ENCODE measurements at places on chromosomes 7 and 10.

- DNase-seq, result no peak
Observed at GRCh38 chr7:78562191-78562590, 763.6 kb downstream of the PHTF2 start.

- no peak for DNase-seq
Observed at GRCh38 chr10:102524746-102525145, 21.0 kb downstream of the SUFU start.

DNA sequence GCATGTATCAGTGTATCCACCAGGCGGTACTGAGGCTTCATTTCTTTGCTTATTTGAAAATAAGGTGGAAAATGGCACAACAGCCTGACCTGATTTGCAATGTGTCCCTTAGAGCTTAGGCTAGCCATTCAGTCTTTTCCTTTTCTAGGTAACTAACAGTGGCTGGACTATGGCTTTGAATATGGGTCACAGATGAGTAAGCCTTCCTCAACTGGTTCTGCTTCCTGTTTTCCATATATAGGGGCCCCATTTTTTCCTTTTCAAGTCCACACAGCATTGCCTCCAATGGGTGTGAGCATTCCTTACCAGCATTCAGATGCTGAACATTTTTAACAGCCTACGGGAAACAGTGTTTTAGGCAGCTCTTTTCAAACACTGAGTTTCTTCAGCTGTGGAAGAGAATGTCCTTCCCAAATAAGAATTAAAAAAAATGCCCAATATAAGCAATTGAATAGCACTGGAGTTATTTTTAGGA, 3.9 kb upstream of the ITGB1 start:
- peak; percentile 96 for DNase-seq

GRCh38 chr7:114939484-114940097, 17.7 kb downstream of the MDFIC start:
- peak; percentile 46 for DNase-seq

DNA sequence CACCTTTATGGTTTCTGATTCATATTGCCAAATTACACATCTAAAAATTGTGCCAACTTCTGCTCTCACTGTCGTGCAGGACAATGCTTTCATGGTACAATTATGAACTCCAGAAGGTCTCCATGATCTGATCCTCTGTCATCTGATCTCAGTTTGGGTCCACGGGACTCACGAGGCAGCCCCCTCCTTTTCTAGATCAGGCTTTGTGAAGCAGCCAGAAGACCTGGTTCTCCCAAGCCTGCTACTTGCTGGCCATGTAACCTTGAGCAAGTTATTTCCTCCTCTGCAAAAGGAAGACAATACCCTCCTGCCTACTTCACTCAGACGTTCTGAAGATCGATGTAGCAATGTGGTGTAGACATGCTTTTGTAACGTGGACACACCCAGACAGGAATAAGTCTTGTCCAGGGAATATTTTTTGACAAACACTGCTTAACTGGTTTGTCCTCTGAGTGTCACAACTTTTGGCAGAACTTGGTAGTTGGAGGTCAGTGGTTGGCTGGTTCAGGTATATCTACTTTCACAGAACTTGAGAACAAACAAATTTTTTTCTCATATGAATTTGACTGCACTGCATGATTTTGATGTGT, 19.6 kb downstream of the CALML3 start:
- no peak for DNase-seq

DNA sequence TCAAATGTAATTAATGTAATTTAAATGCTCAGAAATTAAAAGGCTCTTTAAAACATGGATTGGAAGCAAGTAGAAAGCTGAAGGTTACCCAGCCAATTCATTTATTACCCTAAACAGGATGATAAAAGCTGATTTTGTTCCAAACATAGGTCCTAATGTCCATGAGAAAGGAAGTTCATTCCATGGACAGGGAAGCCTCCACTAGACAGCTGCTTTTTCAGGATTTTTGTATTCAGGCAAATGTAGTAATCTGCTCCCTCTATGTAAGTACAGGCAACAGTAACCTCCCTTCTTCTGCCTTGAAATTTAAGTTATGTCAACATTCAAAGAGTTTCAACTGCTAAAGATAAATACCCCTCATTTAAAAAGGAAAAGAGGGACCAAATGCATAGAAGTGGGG, 123.0 kb upstream of the WNT16 start:
- no peak for DNase-seq
